ENCODE measurements at places on chromosomes 7 and 10.

DNA sequence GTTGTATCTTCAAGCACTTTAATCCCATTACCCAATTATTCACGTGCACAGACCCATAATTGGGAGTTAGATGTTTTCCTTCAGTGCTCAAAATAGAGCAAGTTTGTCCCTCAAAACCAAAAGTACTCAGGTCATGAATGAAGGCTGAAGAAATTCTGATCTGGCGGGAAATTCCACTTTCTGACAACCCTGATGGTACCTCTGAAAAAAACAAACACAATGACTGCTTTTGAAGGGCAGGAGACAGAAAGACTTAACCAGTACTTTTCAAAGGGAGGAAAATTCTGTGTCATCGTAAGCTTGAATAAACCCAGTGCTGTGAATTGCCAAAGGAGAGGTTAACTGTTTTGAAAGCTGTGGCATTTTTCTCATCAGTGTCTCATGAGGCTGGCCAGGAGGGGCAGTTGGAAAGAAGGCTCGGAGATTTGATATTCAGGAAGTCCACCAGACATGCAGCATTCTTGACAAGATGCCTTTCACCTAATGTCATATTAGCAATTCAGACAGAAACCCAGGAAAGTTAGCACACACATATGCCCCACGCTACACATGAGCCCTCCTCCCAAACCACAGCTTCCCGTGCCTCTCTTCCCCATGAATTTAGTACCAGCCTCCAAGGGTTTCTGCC, 347.0 kb downstream of the KCNMA1 start:
- DNase-seq, result no peak

- DNase-seq, result no peak
Observed at GRCh38 chr7:148598351-148598750, 7.8 kb downstream of the C7orf33 start.

- no peak for DNase-seq
Observed at GRCh38 chr7:78168865-78169264, 370.3 kb downstream of the PHTF2 start.

- no peak for DNase-seq
Observed at GRCh38 chr7:142670511-142670910, 78.8 kb upstream of the PRSS1 start.

DNA sequence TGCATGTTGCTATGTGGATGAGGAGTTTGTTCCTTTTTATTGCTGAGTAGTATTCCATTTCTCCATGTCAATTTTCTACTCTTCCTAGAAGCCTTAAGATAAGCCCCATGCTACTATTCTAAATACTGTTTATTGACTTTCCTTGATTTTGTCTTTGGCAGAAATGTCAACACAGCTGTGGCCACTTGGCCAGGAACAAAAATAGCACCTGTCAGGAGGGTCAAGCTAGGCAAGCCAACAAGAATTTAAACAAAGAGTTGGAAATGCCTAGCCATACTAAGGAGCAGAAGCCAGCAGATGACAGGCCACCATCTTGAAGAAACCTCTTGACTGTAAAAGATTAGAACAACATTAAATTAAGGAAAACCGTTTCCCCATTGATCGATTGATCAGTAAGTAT, 34.7 kb downstream of the JAZF1 start:
- no peak for DNase-seq

DNA sequence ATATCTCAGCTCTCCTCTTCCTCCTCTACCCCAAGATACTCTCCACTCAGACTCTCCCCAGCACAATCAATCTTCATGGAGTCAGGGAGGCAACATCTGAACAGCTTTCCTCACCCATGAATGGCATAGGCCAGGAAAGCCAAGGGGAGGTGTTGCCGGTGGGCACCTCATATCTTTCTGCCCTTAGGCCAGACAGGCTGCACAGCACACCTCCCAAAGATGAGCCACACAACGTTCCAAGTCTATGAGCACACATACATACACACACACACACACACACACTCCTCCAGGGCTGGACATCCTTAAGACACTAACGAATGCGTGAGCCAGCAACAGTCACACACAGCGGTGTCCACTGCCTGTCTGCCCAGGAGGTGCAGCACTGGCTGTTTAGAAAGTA, 17.7 kb downstream of the COBL start:
- no peak for DNase-seq

All from stimulated activated CD4-positive, alpha-beta T cell treated with anti-CD3 and anti-CD28 coated beads, Interleukin-4, amount 100 ng/mL, for 1 hour (primary cell).